ENCODE measurements at places on chromosomes 16 and 17. TPM values are rescaled to one million over a fixed set of nuclear protein-coding genes. Genes with fewer than 3 reads are reported as not detected.

Gene PNMT
- 0.84 TPM for total RNA-seq

- no peak for DNase-seq
Observed at GRCh38 chr17:49931416-49932137, 37.4 kb upstream of the DLX4 start.

Gene ST3GAL2
- 37.5 TPM for total RNA-seq

Gene DHRS7C
- not detected for total RNA-seq

Gene C17orf100
- total RNA-seq, result 3.2 TPM

Gene OR1A1
- total RNA-seq, result not detected

Gene CTRB2
- not detected for total RNA-seq

Measured in neural crest cell (in vitro differentiated cells).